CD4-positive, CD25-positive, alpha-beta regulatory T cell (primary cell): ENCODE measurements at places on chromosomes 11 and 22. TPM values are rescaled to one million over a fixed set of nuclear protein-coding genes. Genes with fewer than 3 reads are reported as not detected.

DNA sequence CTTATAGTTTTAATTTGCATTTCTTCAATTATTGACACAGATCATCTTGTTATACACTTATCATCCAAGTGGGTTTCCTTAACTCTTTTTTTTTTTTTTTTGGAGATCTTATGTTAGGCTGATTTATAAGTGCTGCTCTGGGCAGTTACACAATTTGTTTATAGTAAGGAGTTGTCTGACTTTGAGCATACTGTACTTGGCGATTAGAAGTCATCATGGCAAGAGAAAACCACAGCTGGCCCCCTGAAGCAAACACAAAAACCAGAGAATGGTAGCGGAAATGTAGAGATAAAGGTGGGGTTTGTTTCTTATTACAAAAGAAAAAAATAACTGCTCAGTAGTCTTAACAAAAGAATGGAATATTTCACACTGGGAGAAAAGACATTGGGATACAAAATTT, 292.6 kb downstream of the SWAP70 start:
- DNase-seq: no peak

- DNase-seq: no peak
These were observed 609.0 kb downstream of the TBC1D22A start for GRCh38 chr22:47371263-47372090.

Gene TRPC6
- total RNA-seq: not detected

- peak; percentile 83 for DNase-seq
These were observed at the start of gene CYTH4 for GRCh38 chr22:37282385-37282677. Gene CYTH4 (plus strand): TSS chr22:37282508. CDS start chr22:37282570, 62 bp downstream.

Gene P2RX6
- 0.59 TPM for total RNA-seq
